NCI-H1417 (cell line): ENCODE measurements at places on chromosomes 3 and 15.

GRCh38 chr15:49075881-49076280 is 29.6 kb upstream of the SECISBP2L start:
- DNase-seq: no peak

GRCh38 chr3:97950360-97950759 is 21.9 kb downstream of the RIOX2 start:
- no peak for DNase-seq

DNA sequence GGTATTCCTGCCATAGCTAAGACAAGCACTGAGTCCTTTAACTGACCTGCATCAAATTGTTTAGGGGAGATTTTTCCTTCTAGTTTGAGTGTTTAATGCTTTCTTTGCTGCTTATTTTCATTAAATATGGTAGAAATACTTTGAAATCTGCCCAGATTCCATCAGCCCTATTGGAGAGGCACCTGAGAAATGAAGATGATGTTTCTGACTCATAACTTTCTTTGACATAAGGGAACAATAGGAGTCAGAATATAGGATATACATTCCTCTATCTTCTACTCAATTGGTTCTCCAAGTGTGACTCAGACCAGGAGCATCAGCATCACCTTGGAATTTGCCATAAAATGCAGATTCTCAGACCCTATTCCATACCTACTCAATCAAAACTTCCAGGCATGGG is 27.4 kb downstream of the BTD start:
- no peak for DNase-seq

DNA sequence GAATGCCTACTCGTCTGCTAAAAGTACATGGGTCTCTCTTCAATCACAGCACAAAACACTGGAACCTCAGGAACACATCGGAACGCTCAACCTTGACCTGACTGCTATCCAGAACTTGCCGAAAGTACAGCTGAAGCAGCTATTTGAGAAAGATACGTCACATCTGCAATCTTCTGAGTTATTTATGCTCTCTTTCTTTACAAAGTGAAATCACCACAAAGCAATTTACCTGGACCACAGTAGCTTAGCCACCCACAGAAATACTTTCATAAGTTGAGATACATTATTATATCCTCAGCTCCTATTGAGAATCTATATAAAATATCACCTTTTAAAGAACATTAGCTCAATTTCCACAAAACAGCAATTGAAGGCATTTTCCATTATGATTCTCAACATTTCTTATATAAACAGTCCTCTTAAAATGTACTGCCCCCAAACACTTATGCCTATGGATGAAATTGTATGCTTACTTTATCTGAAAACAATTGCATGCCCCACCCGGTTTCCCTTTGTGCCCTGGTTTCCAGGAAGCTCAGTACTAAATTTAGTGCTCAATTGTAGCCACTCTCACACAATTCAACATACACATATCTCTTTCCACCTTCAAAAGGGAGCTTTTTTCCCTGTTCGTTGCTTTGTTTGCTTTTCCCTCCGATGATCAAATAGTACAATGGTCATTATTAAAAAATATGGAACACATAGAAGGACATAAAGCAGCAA is 31.8 kb downstream of the HEG1 start:
- no peak for DNase-seq
